ENCODE measurements at places on chromosomes 4 and X. TPM values are rescaled to one million over a fixed set of nuclear protein-coding genes. Genes with fewer than 3 reads are reported as not detected.

PRR32 gene
- total RNA-seq, result not detected

GEMIN8 gene
- total RNA-seq, result 9.6 TPM

TLR2 gene
- total RNA-seq, result 0.85 TPM

ADH7 gene
- total RNA-seq, result not detected

TMEM271 gene
- total RNA-seq, result not detected

FGA gene
- 20.2 TPM for total RNA-seq

MGARP gene
- total RNA-seq, result 0.57 TPM

STX18 gene
- 23.1 TPM for total RNA-seq

NHS gene
- 2.6 TPM for total RNA-seq

PIR gene
- 58.4 TPM for total RNA-seq

NMU gene
- 0.52 TPM for total RNA-seq

CHRNA9 gene
- total RNA-seq, result 1.2 TPM

PPP1R2C gene
- total RNA-seq, result not detected

DCAF12L2 gene
- total RNA-seq, result 0.13 TPM

HGFAC gene
- total RNA-seq, result 0.09 TPM

RBPJ gene
- total RNA-seq, result 15.6 TPM

BGN gene
- not detected for total RNA-seq

LUZP4 gene
- total RNA-seq, result not detected

All from A549 treated with dexamethasone at 1 μM for 4 hours (cell line).